ENCODE measurements at places on chromosomes 6 and 20.

GRCh38 chr6:30013291-30013922 is 47.7 kb upstream of the POLR1H start:
- peak; percentile 53 for DNase-seq

DNA sequence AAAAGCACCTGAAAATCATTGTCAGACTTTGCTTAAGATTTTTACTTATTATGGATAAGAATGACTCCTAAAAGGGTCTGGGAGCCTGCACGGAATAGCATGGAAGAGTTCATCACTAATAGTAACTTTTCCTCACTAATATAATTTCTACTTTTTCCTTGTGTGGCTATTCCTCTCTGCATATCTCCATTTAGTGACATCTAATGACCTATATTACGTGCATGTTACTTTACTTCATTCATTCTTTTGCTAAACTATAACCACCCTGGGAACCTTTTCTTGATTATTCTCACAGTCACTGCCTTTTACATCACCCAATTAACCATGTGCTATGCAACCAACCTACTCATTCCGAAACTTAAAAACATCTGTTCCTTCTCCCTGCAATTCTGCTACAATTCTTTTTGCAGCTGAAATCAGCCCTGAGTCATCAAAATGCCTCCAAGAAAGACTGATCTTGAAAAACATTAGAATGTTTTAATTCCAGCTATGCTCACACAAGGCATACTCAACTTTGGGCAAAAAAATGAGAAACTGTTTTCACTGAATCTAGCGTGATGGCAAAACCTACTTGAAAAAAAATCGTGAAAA is 313.3 kb downstream of the RNGTT start:
- no peak for DNase-seq

- no peak for DNase-seq
These were observed 25.2 kb downstream of the TRAM2 start for GRCh38 chr6:52551483-52552277.

DNA sequence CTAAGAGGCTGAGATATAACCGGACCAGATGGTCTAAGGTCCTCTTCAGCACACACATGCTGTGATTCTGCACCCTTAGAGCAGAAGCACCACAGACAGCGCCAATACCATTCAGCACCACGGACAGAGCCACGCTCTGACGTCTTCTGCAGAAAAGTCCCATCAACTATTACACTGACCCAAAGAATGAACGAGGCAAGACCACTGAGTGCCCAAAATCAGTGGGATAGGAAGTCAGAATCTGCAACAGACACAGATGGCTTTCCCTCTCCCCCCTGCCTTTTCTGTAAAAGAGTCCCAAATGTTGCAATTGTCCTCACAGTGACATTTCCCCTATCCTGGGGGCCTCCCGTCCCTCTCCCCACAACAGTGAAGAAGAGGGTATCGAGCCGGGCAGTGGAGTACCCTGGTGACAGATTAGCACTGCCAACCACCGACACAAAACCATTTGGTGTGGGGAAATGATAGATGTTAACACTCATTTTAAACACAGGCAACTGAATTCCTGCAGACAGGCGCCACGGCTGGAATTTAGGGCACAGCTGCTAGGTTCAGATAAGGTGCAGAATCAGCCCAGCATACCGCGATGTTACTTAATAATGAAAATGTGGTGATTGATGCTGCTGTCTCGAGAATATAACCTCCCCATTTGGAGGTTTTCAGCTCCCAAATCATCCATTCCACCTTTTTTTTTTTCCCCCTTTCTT is 66.6 kb upstream of the CTNNBL1 start:
- DNase-seq: peak; percentile 20

DNA sequence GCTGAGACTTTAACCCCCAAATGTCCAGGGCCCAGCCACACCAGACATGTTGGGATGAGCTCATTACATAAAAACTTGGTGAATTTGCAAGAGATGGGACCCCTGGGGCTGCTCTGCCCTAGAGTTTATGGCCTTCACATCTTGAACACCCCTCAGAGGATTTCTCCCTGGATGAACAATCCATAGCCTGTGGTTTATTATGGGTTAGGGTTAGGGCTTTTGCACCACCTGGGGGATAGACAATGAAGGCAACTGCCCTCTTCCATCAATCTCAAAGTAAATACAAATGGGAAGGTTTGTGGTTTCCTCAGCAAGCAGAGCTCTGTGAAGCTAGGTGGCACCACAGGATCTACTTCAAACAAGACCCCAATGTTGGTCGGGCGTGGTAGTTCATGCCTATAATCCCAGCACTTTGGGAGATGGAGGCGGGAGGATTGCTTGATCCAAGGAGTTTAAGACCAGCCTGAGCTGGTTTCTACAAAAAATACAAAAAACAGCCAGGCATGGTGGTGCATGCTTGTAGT is 17.4 kb downstream of the SPINT3 start:
- DNase-seq: no peak

GRCh38 chr6:74631564-74631963 is 574.3 kb downstream of the COL12A1 start:
- no peak for DNase-seq

DNA sequence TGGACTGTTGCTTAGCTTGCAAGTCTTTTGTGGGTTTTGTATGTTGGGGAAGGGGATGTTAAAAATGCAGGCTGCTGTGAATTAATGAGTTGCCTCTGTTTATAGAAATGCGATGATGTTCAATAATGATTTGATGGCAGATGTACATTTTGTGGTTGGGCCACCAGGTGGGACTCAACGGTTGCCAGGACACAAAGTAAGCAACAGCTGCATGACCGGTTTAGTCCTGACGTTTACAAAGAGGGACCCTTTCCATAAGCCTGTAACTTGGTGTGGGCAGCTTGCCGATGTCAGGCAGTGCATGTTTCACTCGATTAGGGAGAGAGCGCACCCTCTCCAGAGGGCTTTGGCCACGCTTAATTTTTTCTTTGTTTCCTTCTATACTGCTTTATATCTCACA is 1.3 kb downstream of the BTBD3 start:
- DNase-seq: no peak

- no peak for DNase-seq
These were observed 55.7 kb upstream of the FERMT1 start for GRCh38 chr20:6178537-6178936.

GRCh38 chr6:101926149-101926925 is 532.8 kb downstream of the GRIK2 start:
- DNase-seq: no peak

GRCh38 chr6:40706178-40706577 is 119.0 kb upstream of the LRFN2 start:
- no peak for DNase-seq

GRCh38 chr6:48139818-48140614 is 29.0 kb upstream of the PTCHD4 start:
- DNase-seq: no peak

GRCh38 chr20:59165396-59165795 is 1.8 kb downstream of the ZNF831 start:
- DNase-seq: no peak

DNA sequence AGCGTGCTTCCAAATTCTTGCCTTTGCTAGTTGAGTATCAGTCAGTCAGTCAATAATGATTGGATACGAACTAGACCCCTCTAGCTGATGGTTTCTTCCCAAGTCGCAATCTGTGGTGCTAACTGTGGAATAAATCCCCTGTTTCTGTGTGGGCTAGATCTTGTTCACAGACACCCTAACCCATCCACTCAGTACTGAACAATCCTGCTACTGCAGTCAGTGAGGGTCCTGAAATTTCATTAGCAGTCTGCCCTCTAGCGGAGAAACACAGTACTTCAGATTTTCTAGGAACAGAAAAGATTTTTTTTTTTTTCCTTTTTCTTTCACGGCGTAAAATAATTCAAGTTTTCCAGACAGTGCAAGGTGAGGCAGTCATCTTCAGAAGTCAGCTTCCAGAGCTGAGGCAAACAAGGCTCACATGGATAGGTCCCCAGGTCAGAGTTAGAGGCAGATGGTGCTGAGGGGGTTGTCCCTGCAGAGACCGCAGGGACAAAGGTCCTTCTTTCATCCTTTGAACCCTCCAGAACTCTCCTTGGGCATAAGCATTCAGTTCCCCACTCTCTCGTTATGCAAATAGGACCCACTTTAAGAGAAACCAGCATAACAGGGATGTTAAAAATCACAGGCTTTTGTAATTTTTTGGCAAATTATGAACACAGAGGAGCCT is 119.6 kb downstream of the SCML4 start:
- no peak for DNase-seq

GRCh38 chr20:33176101-33176500 is 8.1 kb downstream of the BPIFA2 start:
- DNase-seq: no peak

GRCh38 chr6:36067374-36068011 is 39.9 kb downstream of the MAPK14 start:
- DNase-seq: no peak

DNA sequence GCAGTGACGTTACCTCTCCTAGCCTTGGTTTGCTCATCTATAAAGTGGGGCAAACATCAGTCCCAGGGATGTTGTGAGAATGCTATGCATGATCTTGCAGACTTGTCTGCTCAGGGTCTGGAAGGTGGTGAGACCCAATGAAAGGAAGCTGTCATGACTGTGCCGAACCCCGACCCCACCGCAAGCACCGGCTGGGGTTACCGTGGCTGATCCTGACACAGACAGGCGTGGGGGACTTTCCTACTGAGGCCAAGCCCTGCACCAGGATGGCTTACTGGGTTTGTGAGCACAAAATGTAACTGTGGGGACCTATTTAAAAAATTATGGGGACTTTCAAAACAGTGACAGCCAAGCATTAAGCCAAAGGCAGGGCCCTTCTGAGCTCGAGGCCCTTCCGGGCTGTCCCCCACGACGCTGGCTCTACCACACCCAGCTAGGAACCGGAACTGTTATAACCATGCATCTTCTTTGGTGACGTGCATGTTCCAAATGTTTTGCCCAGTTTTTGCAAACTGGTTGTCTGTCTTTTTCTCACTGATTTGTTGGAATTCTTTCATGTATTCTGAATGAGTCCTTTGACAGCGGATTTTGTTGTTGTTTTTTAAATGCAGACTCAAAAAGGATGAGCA is 76.6 kb upstream of the PMEPA1 start:
- no peak for DNase-seq

DNA sequence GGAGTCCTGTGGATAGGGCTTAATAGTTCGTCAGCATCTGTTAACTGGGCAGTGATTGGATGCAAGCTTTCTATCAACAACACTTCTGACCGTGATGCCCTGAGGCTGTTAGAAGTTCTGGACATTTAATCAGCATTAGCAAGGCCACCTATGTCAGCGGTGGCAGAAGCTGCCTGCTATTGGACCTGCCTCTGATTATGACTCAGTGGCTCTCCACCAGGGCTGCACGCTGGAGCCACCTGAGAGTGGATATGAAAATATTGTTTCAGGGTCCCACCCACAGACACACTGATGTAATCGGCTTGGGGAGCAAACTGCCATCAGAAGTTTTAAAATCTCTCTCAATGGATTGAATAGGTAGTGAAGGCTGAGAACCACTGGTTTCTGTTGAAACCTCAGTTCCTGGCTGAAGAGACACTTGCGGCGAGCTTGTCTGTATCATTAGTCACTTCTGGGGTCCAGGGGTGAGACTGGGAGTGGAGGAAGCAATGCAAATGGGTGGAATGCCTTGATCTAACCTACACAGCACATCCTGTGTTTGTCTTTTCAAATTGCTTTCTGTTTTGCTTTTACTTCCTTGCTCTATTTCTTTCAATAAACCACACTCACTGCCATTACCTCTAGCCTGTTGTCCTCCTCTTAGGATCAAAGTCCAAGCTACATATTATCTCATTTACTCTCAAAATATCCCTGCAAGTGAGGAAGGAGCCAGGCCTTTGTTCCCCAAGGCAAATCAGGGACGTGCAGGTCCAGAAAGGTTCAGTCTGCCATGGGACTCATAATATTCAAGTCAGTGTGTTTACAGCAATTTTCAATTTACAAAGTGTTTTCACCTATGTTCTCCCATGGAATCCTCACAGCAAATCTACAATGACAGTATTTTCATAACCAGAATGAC is 4.2 kb downstream of the CLIC5 start:
- peak; percentile 33 for DNase-seq

DNA sequence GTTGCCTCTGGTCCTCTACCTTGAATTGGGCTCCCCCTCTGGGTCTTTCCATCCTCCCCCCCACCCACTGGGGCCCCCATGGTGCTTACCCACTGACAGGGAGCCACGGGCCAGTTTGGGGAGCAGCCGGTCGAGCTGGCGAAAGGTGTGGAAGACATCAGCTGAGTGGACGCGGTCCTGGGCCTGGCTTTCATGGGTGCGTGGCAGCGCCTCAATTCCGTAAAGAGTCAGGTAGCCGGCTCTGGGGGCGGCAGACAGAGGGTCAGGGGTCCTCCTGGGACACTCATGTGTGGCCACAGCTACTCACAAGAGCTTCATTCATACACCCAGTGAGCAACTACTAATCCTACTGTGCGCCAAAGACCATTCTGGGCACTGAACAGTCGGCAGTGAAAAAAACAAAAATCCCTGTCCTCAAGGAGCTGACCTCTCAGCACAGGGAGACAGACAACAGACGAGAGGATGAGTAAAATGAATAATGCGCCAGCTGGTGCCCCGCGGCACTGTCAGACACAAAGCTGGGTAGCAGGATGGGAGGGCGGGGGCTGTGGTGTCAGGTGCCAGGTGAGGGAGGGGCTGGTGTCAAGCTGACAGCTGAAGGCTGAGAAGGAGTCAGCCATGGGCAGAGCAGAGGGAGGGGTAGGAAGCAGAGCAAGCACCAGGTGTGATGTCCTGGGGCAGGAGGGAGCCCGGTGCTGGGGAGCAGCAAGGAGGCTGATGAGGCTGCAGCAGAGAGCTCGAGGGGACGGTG is 28.3 kb downstream of the PTGIS start:
- DNase-seq: no peak

DNA sequence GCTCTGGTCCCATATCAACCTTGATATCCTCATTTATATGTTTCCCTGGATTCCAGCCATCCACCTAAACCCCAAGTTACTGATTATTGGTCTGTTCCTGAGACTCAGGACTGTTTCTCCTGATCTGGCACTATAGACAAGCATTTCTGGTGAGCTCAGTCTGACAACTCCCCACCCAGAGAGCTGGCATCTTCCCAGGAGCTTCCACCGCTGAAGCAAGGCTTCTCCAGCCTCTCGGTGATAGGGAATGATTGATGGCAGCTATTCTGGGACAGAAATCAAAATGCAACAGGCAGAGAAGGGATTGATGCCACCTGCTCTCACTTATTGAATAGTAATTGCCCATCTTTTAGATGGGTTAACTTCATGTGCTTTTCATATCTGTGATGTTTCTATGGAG is 169.7 kb upstream of the GGTLC1 start:
- DNase-seq: no peak

DNA sequence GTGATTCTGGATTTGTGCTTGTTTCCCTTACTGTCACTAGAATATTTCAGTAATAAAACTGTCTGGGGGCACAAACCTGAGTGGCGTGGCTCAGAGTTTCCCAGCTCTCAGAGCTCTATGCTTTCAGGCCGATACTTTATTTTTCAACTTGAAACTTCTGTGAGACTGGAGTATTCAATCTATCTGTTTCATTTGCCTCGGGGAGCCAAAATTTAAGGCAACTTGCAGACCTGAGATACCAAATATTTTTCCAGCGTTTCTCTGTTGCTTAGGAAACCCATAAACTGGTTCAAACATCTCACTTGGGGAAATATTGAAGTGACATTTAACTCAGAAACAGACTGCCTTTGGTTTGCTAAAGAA is 74.7 kb downstream of the SOBP start:
- no peak for DNase-seq

GRCh38 chr6:78810146-78810545 is 57.2 kb upstream of the IRAK1BP1 start:
- DNase-seq: no peak

All from activated T-cell treated with anti-CD3 and anti-CD28 coated beads, Interleukin-2, amount 50 U/mL, for 1 hour (primary cell).